ENCODE measurements at places on chromosomes 3 and 15.

- peak; percentile 18 for DNase-seq
These were observed 430.7 kb upstream of the CFAP20DC start for GRCh38 chr3:59480486-59480995.

- DNase-seq: no peak
These were observed 1.6 kb downstream of the FBN1 start for GRCh38 chr15:48643776-48644466.

GRCh38 chr3:152508705-152509104 lies 240.0 kb downstream of the MBNL1 start:
- no peak for DNase-seq

DNA sequence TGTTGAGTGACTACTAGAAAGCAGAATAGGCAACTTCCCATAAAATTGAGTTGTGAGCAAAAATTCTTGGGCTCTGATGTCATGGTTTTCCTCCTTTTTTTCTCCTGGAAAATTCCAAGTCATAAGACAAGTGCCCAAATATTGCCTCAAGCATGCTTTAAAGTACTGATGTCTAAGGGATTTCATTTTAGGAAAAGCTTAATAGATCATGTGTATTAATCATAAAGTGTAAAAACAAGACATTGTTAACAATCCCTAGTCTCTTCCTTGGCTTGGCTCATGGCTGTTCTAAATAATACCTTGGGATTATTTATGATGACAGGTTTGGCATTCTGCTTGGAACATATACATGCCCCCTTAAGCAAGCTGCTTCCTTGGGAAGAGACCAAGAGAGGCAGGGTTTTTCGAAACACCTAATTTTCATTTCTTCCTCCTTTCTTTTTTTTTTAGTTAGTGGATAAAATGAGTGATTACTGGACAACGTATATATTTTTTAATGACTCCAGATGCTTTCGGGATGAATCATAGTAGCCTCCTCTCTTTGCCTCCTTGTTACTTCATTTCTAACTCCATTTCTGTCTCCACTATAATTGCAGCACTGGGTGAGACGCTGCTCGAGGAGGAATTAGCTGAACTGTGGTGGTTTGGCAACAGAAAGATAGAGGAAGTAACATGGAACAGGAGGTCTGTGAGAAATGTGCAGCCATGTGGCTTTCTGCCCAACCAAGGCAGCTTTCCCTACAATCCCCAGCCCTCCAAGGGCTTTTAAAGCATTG lies 104.9 kb downstream of the TPRG1 start:
- DNase-seq: no peak

DNA sequence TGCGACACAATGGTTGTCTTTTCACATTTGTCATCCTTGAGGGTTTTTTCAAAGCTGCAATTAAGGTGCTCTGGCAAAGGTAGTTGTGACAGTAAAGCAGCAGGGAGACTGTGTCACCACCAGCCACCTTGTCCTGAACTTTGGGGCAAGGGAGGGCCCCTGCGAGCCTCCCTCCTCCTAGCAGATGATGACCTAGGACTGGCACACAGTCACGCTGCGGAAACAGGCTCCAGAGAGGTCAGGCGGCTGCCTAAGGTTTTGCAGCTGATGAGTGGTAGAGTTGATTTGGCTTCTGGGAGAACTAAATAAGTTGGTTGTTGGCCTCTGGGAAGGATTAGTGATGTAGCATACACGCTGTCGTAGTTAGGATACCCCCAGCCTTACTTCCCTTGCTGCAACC lies 62.7 kb downstream of the PDIA5 start:
- DNase-seq: no peak

- no peak for DNase-seq
These were observed 51.5 kb upstream of the DCUN1D1 start for GRCh38 chr3:183031826-183032225.

GRCh38 chr3:155876503-155876902 lies 6.1 kb downstream of the GMPS start:
- no peak for DNase-seq

DNA sequence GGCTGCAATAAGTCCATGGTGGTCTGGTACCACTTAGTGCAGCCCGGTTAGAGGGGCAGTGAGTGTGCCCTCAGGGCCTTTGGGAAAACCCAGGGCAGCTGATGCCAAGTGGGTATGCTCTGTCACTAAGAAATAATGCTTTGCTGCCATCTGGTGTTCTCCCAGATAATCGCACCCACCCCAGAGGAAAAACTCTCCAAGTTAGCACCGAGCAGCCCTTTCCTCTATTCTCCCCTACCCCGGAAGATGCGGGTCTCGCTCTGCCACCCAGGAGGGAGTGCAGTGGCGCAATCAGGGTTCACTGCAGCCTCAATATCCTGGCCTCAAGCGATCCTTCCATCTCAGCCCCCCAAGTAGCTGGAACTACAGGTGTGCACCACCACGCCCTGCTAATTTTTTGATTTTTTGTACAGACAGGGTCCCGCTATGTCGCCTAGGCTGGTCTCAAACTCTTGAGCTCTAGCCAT lies 21.3 kb upstream of the DAPK2 start:
- DNase-seq: peak; percentile 78

DNA sequence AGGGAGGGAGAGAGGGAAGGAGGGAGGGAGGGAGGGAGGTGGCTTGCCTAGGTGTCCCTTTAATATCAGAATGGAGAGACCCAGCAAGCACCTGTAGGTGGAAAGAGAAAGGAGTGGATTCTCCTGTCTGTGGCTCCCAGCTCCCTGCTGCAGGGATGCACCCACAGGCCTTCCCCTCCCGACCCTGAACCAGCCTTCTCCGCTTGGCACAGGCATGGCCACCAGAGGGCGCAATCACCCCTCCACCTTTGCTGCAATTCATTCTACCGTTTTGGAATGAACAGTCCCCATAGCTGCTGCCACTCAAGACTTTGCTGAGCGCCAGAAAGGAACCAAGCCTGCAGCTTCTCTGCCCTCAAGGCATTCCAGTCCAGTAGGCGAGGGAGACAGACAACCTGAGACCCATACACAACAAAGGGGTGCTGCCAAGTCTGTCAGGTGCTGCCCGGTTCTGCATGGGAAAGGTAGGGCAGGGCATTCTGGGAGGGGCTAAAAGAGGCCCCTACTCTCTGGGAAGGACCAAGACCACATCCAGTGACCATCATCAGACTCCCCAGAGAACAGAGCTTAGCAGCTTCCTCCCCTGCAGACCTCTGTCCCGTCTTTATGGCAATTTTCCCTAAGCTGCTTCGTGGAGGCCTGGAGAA lies 4.9 kb downstream of the TLR9 start:
- peak; percentile 87 for DNase-seq
